NCI-H748 treated with DMSO at 0.1 percent for 48 hours (cell line): ENCODE measurements at places on chromosomes 7 and 10.
A peak's percentile ranks its signal among the peaks of the same experiment; 100 is the strongest.

- no peak for DNase-seq
These were observed 398.5 kb downstream of the REEP3 start for GRCh38 chr10:63919575-63920279.

DNA sequence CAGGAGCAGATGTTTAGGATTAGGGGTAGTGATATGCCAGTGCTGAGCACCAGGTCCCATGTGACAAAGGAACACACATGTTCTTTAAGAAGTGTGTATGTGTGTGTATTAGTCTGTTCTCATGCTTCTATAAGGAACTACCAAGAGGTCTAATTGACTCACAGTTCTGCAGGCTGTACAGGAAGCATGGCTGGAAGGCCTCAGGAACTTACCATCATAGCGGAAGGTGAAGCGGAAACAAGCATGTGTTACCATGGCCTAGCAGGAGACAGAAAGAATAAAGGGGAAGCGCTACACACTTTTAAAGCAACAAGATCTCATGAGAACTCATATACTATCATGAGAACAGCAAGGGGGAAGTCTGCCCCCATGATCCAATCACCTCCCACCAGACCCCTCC, 22.8 kb upstream of the PDZD8 start:
- no peak for DNase-seq

- no peak for DNase-seq
These were observed 159.0 kb downstream of the SFMBT2 start for GRCh38 chr10:7251696-7252465.

DNA sequence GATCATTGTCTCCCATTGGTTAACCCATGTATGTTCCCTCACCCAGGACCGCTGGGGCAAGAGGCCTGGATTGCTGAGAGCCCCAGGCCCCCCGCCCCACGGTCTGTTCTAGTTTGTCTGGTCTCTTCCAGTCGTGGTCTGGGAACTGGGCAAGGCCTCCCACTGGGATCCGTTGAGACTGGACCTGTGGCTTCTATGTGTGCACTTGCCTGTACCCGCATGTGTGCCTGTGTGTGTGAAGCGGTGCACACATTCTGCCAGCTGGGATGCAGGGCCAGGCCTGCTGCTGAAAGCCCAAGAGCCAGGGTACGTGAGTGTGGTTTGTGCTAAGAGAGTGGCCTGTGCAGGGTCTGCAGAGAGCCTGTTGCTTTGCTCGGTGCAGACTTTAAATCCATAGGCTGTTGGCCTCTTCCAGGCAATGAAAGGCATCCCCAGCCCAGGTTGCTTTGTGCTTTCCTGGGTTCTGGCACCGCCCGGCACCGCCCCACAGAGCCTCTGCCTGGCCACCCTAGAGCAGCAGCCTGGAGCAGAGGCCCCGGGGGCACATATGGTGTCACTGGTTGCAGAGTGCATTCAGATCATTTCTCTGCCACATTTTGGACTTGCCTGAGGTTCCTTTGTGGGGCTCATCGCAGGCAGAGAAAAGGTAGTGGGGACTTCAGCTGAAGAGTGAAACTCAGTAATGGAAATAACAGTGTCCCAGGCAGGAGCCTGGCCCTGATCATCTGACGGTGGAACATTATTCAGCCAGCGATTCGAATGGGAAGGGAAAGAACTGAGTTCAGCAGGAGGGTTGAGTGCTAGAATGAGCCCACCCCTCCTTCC, 215.5 kb downstream of the GLRX3 start:
- DNase-seq: no peak

- DNase-seq: no peak
These were observed 181.5 kb upstream of the HPS1 start for GRCh38 chr10:98628206-98628605.

- DNase-seq: no peak
These were observed 31.7 kb upstream of the C10orf90 start for GRCh38 chr10:126702181-126702580.

- no peak for DNase-seq
These were observed 19.9 kb downstream of the FAM241B start for GRCh38 chr10:69649786-69650550.

DNA sequence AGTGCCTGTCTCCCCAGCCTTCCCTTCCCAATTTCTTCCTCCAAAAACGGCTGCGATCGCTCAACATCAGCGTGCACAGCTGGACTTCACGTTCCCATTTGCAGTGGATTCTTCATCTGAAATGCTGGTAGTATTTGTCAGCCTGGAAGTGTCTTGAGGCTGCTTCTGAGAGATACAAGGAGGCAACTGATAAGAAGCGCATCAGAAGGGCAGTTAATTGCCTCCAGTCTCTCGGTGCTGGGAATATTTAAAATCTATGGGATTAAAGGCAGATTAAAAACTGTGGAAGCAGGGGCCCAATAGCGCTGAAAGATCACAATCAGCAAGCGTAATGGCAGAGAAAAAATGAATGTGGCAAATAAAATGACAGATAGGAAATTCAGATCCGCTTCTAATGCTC, 450.0 kb downstream of the GATA3 start:
- DNase-seq: no peak

GRCh38 chr10:4264209-4264865, 479.3 kb upstream of the KLF6 start:
- DNase-seq: no peak

GRCh38 chr7:15335390-15335789, 226.4 kb downstream of the AGMO start:
- DNase-seq: no peak

DNA sequence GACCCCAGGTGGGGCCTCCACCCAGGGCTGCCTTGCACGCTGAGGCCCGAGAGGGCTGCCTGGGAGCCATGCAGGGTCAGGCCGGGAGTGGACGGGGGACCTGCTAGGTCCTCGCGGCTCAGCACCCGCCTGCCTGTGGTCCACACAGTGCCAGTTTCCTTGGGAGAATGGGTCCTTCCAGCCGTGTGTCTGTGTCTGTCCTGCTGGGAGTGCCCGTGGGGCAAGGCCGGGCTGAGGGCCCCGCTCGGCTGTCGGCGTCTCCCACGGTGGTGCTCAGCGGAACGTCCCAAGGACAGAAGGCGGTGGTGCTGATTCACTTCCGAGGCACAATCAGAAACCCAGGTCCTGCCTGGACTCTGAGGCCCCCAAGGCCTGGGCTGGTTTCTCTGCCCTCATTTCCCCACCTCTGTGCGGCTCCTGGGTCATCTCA, 23.2 kb upstream of the GTPBP4 start:
- no peak for DNase-seq

DNA sequence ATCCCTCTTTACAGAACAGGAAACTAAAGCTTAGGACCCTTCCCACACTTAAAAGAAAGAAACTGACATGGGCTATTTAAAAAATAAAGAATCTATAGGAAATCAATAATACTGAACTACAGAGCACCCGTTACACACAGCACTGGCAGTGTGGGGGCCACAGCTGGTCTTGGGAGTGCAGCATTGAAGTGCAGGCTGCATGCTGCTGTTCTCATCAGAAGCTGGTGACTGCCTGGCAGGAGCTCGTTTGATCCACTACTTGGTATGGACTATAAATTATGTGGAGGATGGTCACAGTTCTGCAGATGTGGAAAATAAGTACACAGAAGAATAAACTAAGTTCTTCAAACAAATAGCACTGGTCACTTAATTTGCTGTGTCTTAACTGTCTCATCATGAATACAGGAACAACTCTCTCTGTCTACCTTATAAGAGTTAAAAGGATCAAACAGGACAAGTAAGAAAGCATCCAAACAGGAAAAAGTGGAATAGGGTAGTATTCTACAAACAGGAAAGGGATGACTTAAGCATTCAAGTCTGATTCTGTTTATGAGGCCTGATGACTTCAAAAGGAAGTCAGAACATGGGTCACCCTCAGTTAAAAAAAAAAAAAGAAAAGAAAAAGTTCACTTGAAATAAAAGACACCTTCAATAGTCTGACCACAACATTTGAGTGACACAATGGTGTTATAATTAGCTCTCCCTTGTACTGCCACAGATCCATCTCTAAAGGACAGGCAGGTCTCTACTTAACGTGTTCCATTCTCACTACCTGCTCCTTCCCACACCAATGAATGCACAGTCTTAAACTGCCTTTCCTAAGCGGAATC, 21.0 kb downstream of the DOCK4 start:
- DNase-seq: no peak

GRCh38 chr7:112206991-112207592, 597 bp downstream of the ZNF277 start:
- peak; percentile 17 for DNase-seq

GRCh38 chr10:20981419-20981953, 84.4 kb upstream of the NEBL start:
- no peak for DNase-seq

GRCh38 chr10:71133710-71134686, 78.4 kb upstream of the UNC5B start:
- no peak for DNase-seq

DNA sequence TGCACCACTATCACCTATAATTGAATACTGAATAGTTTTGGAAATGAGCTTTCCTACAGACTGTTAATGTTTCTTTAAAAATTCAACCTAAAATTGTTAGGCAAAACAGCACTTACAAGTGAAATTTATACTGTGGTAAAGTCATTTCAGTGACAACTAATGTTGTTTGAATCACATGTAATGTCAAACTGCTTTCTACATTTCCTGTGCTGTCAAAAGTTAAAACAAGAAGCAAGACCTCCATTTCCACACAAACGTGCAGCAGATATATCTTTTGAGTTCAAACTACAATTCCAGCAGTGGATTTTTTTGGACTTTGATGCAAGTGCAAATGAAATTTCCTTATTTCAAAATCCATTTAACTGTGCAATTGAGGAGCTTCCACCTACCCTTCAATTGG, 199.8 kb downstream of the RNLS start:
- no peak for DNase-seq

DNA sequence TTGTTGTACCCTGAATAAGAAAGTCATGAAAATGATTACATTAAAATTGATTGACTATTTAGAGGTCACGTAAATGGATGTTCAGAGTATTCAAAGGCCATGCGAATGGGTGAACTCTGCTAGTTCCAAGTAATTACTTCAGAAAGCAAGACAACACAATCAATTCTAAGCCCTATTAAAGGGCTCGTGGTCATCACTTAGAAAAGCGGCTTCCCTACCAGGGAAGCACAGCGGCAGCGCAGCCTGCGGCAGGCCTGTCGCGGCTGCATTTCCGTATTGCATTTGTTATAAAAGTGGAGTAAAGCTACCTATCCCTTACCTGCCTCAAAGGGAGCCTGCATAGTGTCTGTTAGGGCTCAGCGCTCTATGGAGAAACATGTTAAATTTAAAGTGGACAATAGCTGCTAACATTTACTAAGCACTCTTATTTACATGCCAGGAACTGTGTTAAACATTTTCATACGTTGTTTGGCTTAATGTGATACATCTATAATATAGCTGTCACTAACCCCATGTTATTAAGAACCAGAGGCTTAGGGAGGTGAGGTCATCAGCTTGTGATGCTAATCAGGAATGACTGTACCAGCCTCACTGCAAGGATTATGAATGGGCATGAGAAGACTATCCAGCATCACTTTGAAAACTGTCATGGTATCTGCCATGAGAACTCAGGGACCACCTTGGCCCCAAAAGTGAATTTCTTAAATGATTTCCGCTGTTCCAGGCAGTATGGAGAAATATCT, 187.5 kb downstream of the CELF2 start:
- no peak for DNase-seq

- DNase-seq: no peak
These were observed 49.6 kb upstream of the GPR158 start for GRCh38 chr10:25125201-25125611.

DNA sequence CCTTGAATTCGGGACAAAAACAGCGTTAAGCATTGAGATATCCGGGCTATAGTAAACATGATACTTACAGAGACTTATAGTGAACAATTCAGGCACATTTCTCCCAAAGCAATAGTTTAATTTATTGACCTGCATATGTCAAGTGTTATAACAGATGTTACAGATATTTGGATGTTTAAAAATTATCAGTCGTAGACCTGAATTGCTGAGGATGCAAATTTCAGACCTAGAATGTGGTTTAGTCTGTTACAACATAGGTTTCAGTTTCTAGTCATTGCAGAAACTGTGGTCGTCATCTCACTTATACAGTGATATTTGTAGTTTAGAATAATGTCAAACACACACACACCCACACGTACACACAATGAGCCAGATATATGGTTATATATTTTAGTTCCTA, 85.2 kb downstream of the VTI1A start:
- DNase-seq: no peak

GRCh38 chr7:95577137-95577536, 19.2 kb downstream of the PDK4 start:
- no peak for DNase-seq

DNA sequence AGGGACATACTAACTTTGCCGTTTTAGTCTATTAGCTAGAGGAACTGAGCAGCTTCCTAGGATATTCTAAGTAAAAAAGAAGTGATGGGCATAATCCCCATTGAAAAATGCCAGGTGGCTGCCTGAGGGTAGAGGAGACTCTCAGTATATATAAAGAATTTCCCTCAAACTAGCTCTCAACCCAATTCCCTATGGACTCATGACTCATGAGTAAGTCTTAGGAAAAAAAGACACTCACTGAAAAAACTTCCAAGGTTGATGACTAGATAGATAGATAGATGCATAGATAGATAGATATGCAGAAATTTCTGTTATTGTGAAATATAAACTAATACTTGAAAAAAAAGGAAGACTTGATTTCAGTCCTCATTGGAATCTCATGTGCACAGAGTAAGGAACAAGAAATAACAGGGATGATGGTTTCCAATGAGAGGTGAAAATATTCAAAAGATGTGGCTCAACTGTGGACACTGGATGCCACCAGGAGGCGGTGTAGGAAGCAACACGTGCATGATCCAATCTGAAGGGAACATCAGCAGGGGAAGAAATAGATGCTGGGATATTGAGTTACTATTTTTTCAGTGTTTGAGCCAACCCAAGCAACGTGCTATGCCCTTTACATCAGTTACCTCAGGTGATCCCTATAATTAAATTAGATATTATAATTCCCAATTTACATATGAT, 711.0 kb upstream of the LRRTM3 start:
- DNase-seq: no peak

DNA sequence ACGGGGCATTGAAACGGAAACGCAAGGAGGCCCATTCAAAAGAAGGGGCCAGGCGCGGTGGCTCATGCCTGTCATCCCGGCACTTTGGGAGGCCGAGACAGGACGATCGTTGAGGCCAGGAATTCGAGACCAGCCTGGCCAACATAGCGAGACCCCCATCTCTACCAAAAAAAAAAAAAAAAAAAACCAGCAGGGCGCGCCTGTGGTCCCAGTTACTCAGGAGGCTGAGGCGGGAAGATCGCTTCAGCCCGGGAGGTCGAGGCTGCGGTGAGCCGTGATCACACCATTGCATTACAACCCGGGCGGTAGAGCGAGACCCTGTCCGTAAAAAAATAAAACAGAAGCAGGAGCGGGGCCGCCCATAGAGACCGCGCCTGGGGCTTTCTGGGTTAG, 396 bp downstream of the PSMG3 start:
- DNase-seq: no peak

- DNase-seq: no peak
These were observed 2.8 kb downstream of the SHH start for GRCh38 chr7:155809332-155809946.
